ENCODE measurements at places on chromosomes 2 and 18.

- DNase-seq, result peak; percentile 19
These were observed 53.2 kb downstream of the FAM168B start for GRCh38 chr2:131039908-131040660.

GRCh38 chr2:171598713-171599319, 76.5 kb downstream of the CYBRD1 start:
- DNase-seq, result peak; percentile 39

GRCh38 chr18:63192126-63192884, 127.3 kb downstream of the BCL2 start:
- DNase-seq, result no peak

GRCh38 chr18:58163004-58163590, 119.1 kb downstream of the NEDD4L start:
- DNase-seq, result no peak

GRCh38 chr2:234363647-234364294, 133.1 kb downstream of the ARL4C start:
- DNase-seq, result no peak

DNA sequence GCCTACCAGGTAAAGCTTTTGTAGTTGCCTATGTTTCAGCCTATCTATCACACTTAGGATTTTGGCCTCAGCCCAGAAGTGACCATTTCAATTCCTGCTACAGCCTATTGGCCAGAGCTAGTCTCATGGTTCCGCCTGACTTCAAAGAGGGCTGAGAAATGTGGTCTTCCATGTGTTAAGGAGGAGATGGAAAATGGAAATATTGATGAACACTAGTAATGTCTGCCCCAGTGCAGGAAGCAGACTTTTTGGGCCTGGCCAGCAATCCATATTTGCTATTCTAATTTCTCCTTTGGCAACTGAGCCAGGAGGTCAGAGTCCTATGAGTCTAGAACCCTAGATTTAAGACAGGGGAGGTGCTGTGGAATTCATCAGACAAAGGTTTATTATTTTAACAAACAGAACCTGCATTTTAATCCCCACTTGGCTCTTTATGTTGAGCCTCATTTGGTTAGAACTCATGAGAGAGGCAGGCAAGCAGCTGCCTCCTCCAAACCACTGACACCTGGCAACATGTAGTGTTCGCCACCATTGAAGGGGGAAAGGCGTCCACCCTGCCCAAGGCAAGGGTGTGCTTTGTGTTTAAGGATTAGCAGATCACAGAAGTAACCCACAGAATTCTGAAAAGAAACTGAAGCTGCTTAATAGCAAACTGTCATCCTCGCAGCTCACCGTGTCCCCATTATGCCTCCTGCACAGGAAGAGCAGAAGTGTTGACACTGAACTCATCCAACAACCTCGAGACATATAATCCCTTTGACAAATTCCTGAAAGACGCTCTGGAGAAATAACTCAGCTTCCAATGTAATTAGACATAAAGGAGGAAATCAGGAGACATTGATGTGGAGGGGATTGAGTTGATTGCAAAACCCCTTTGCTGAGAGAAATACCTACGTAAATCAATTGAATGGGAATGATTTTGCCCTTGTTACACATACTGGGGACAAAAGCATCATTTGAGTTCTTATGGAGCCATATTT, 47.7 kb upstream of the SCG2 start:
- DNase-seq, result no peak

GRCh38 chr2:217076657-217077232, 216.9 kb upstream of the TNP1 start:
- DNase-seq, result no peak

GRCh38 chr2:146734042-146734820, 1110.6 kb upstream of the ACVR2A start:
- no peak for DNase-seq

DNA sequence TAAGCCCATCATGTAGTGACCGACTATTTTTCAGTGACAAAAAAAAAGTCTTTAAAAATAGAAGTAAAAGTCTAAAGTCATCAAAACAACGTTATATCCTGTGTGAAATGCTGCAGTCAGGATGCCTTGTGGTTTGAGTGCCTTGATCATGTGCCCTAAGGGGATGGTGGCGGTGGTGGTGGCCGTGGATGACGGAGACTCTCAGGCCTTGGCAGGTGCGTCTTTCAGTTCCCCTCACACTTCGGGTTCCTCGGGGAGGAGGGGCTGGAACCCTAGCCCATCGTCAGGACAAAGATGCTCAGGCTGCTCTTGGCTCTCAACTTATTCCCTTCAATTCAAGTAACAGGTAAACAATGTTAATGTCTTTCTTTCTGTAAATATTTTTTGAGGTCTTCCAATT, at the start of gene CD28:
CD28 (plus strand) TSS at position 237 of the 400 bp plus-strand sequence; CDS start at position 295, 58 bp downstream.
- DNase-seq, result peak; percentile 88

DNA sequence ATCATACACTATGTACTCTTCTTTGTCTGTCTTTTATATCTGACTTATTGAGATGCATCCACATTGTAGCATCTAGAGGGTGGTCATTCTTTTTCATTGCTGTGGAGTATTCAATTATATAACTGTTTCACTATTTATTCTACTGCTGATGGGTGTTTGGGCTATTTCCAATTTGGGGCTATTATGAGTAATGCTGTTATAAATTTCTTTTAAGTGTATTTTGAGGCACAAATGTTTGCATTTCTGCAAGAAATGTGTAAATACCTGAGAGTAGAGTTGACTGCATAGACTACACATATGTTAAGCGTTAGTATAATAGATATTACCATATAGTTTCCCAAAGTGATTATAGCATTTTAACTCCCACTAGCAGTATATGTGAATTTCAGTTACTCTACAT, 26.9 kb upstream of the PPP1R1C start:
- no peak for DNase-seq

DNA sequence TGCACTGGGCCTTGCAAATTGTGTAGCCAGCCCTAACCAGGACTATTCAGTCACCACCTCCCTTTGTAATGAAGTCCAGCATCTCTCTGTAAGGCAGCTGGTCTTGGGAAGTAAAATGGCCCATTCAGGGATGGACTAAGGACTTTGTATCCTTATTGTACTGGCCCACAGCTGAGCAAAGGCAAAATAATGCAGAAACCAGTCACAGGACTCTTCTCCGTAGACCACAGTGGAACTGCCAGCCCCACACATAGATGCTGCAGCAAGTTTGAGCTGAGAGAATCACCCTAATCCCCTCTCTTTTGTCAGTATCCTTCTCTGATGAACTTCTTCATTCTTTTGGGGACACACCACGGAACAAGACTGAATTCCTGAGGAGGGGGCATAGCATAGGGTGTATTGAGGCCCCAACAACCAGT, 73.6 kb upstream of the RTN4 start:
- DNase-seq, result no peak

DNA sequence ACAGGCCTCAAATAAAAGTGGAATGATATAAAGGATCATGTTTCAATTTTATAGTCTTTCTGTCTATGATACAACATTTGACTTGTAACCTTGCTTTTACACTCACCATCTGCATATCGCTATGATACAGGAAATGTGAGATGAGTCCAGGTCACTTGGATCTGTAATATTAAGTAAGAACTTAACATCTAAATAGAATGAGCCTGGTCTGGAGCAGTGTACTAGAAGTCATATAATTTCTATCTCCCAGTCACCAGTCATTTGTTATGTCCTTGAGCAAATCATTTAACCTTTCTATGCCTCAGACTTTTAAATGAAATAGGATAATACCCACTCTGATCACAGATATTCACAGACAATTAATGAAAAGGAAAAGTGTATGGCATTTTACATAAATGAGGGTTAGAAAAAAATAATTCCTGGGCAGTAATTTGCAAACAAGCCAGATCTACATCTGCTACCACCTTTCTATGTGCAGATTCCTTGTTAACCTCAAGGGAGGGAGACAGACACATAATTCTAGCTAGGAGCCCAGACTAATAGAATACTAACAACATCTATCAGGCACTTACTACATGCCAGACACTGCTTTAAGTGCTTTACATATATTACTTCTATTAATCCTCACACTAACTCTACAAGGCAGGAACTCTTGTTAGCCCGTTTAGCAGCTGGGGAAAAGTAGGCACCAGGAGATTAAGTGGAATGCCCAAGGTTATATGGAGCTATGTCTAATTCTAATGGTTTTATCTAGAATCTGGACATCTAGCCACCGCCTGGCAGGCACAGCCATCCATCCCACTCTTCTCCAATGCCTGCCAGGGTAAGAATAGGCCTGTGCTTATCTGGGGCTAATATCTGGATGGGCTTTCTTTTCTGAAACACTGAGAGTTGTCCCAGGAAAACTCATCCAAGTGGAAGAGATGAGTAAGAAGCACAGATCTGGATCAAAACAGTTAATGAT, 313.6 kb upstream of the CDH20 start:
- DNase-seq, result no peak

GRCh38 chr2:16429002-16429401, 236.6 kb downstream of the CYRIA start:
- DNase-seq, result no peak

GRCh38 chr18:21484851-21485636, 115.5 kb downstream of the ESCO1 start:
- DNase-seq, result no peak

DNA sequence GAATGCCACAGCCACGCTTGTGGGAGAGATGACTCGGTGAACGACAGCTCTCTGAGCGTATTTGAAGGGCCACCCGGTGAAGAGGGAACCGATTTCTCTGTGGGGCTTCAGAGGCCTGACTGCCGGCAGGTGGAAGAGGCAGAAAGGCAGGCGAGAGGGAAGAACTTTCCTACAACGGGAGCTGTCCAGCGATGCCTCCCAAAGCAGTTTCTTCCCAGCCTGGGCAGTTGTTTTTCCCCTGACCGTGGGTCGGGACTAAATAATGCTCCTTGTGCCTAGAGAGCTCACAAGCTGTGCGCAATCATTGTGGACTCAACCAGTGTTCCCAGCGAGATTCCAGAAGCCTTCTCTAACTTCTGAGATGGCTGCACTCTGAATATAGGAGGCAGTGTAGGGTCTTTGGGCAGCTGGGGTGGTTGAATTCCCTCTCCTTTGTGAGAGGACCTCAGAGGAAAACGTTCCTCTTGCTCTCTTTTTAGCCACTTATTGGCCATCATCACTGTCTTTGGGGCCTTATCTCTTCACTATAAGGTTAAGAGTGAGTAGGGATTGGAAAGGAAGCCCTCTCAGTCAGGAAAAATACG, 710 bp downstream of the SEC11C start:
- DNase-seq, result no peak

DNA sequence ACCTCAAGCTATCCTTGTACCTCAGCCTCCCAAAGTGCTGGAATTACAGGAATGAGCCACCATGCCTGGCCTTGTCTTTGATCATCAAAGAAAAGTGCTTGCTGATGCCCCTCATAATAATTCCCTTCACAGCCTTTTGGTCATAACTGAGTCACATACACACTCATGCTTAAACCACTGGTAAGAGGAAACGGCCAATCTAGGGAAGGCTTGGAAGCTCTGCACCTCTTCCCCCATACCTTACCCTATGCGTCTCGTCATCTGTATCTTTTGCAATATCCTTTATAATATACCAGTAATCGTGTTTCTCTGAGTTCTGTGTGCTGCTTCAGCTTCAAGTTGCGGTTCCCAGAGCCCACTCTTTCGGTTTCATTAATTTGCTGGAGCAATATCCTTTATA, 4.8 kb upstream of the RNF138 start:
- no peak for DNase-seq

DNA sequence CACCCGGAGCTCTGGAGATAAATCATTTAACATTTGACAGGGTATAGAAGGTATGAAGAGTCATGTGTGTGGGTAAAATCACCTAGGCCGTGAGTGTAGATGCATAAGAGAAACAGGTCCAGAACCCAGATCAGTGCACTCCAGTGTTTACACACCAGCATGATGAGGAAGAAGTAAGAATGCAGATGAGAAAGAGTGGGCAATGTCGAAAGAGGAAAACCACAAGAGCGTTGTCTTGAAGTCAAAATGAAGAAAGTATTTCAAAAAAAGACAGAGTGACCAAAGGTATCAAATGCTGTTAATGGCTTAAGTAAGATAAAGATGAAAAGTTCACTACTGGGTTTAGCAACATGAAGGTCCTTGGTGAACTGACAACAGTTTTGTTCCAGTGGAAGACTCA, 32.0 kb upstream of the PLB1 start:
- DNase-seq, result no peak

DNA sequence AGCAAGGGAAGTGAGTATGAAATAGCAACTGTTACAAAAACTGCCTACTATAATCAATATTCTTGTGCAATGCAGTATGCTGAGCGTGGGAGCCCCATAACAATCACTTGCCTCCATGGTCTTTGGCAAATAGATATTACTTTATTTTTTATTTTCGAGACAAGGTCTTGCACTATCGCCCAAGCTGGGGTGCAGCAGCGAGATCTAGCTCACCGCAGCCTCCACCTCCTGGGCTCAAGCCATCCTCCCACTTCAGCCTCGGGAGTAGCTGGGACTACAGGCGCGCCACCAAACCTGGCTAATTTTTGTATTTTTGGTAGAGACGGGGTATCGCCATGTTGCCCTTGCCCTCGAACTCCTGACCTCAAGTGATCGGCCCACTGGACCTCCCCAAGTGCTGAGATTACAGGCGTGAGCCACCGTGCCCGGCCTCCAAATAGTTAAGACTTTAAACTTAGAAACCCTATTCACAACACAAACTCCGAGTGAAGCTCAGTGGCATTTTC, 1.2 kb upstream of the CCNT2 start:
- peak; percentile 2 for DNase-seq

GRCh38 chr18:37299471-37300304, 265.9 kb downstream of the CELF4 start:
- no peak for DNase-seq

- peak; percentile 2 for DNase-seq
These were observed 2.0 kb downstream of the IHH start for GRCh38 chr2:219058541-219059374.

- DNase-seq, result no peak
These were observed 101.7 kb upstream of the NOSTRIN start for GRCh38 chr2:168700615-168701245.

- DNase-seq, result no peak
These were observed 87.7 kb downstream of the SPRED2 start for GRCh38 chr2:65344689-65345088.

- no peak for DNase-seq
These were observed 62.9 kb downstream of the PDCL3 start for GRCh38 chr2:100625717-100626116.

GRCh38 chr18:67310826-67311225, 205.7 kb downstream of the DSEL start:
- DNase-seq, result no peak

- DNase-seq, result no peak
These were observed 86.0 kb downstream of the THADA start for GRCh38 chr2:43509886-43510285.

DNA sequence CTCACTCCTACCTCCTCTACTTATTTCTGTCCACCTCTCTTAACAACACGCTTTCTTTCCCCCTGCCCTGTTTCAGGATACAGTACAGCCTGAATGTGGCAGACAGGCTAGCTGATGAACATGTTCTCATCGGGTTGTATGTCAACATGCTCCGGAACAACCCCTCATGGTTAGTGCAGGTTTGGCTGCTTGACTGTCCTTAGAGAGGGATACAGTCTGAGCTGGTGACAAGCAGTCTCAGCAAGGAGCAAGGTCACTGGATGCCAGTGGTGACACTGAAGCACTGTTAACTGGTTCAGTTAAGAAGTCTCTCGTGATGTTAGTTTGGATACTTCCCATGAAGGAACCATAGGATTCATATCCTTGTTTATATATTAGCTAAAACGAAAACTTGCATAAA, 128.6 kb downstream of the DTNA start:
- no peak for DNase-seq

All from activated naive CD4-positive, alpha-beta T cell treated with Interleukin-2 at 50 U/mL for 16 hours (primary cell).